ENCODE measurements at places on chromosomes 4 and X. TPM values are rescaled to one million over a fixed set of nuclear protein-coding genes. Genes with fewer than 3 reads are reported as not detected.

Gene SSX4
- total RNA-seq = not detected

- no peak for DNase-seq
These were observed 158.2 kb downstream of the WDFY3 start for GRCh38 chr4:84808332-84808731.

DNA sequence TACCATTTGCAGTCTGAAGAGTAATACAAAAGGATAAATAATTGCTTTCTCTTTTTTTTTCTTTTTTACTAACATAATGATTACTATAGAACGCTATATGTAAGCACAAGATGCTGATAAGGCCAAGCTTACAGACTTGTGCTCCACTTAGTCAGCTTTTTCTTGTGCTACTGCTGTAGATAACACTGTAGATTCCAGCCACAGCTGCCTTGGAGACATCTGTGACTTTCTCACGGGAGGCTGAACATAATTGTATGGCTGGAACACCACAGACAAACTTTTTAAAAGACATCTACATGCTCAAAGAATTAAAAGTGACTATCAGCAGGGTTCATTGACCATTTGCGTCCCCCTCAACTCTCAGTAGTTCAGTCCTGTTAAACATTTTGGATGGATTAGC, 381.7 kb upstream of the AMOT start:
- peak; percentile 73 for DNase-seq

Gene SPINK2
- not detected for total RNA-seq
